Stimulated activated CD8-positive, alpha-beta memory T cell treated with anti-CD3 and anti-CD28 coated beads, Interleukin-2, amount 100 ng/mL, for 48 hours (primary cell): ENCODE measurements at places on chromosomes 12 and 14.

DNA sequence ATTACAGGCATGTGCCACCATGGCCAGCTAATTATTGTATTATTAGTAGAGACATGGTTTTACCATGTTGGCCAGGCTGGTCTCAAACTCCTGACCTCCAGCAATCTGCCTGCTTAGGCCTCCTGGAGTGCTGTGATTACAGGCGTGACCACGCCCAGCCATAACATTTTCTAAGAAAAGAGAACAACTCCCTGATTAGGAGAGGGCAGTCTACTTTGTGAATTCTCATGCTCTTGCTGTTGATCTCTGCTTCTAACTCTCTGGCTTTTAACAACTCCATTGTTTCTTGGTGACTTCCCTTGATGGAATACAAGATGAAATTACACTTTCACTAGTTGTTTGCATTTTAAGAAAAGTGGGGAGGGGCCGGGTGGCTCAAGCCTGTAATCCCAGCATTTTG lies 33.6 kb downstream of the SSH1 start:
- no peak for DNase-seq

- no peak for DNase-seq
Measured at GRCh38 chr12:122537021-122537420, 10.0 kb downstream of the KNTC1 start.

- DNase-seq = no peak
Measured at GRCh38 chr12:8844665-8845064, 22.2 kb downstream of the A2ML1 start.

GRCh38 chr12:4947253-4947652 lies 37.5 kb downstream of the KCNA1 start:
- no peak for DNase-seq

DNA sequence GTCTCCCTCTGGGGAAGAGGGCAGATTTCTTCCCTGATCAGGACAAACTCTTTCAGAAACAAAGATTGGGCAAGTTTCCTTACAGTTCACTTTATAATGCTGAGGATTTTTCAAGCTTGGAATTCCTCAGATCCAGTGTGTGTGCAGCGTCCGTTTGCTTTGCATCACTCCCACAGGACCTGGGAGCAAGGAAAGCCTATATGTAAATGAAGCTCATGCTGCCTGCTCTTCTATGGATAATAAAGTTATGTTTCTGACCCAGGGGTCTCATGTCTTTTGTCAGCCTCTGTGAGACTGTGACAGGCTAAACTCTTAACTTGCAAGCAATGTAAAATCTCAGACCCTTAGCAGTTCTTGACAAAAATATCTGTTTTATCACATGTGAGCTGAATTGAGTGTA lies 41.6 kb downstream of the TRHDE start:
- DNase-seq = no peak

GRCh38 chr12:47534695-47535094 lies 171.1 kb downstream of the RPAP3 start:
- DNase-seq = no peak

GRCh38 chr14:104393898-104394381 lies 185.6 kb upstream of the C14orf180 start:
- DNase-seq = no peak

GRCh38 chr14:68873376-68873775 lies 80.5 kb upstream of the ZFP36L1 start:
- DNase-seq = no peak

DNA sequence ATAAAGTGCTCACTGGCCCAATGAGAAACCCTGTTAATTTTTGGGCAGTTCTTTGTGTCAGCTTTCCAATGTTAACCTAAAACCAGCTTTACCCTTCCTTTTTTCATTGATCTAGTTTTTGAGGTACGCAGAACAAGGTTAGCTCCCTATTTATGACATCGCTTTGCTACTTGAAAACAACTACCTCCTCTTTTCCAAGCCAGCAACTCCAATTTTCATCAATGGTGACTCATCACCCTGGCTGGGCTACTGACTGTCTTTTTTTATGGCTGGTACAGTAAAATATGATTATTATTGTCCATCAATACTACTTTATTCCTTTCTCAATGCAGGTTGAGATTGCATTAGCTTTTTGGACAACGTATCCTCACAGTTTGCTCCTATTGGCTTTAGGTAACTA lies 22.5 kb upstream of the AKAP6 start:
- no peak for DNase-seq

DNA sequence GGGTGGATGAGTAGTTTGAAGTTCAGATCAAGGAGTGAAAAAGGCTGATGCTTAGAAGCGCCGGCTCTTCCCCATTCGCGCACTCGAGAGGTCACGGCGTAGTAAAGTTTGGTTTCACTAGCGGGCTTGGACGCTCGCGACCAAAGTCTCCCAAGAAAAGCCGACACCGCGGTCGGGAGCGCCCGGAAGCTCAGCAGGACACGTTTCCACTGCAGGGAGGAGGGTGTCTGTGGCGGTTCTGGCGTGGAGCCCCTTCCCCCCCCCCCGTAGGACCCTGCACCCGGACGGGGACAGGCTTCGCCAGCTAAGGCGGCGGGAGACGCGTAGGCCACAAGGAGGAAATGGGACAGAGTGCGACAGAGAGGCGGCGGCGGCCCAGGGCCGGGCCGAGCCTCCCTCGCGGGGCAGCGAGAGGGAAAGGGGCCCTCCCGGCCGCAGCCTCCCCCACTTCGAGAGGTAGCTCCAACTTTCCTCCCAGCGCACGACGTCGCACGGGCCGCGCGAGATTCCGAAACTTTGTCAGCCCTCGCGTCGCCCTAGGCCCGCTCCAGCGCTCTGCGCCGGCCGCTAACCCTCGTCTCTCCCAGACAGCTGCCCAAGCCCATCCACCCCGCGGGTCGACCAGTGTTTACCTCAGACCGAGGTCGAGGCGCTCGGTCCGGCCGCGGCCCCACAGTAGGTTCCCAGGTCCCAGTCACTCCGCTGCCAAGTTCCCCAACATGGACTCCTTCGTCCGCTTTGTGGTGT lies 480 bp downstream of the SCAF11 start:
- DNase-seq = peak; percentile 33

GRCh38 chr12:18810537-18811253 lies 72.8 kb downstream of the CAPZA3 start:
- no peak for DNase-seq

DNA sequence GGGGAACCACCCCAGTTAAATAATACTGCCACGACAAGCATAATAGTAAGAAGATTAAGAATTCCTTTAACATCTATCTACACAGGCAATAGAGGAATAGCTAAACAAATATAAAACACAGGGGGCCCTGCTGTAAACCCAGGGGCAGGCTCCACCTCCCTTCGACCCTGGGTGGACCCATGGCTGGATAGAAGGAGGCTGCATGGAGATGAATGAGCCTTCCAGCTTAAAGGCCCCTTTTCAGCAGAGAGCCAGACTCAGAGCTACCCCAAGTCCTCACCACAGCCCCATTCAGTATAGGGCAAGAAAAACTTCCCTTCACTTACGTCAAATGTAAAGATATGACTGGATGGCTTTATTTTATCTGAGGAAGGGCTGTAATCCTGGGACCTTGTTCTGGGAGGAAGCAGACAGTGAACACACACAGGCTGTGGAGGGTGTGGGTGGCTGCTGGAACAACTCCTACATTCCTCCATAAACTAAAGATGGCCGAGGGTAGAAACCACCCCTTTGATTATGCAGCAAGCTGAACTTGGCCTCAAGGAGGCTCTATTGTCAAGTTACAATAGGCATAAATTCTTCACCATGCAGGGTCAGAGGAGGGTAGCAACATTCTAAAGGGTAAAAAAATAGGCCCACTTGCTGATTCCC lies 30.4 kb downstream of the NUAK1 start:
- no peak for DNase-seq

DNA sequence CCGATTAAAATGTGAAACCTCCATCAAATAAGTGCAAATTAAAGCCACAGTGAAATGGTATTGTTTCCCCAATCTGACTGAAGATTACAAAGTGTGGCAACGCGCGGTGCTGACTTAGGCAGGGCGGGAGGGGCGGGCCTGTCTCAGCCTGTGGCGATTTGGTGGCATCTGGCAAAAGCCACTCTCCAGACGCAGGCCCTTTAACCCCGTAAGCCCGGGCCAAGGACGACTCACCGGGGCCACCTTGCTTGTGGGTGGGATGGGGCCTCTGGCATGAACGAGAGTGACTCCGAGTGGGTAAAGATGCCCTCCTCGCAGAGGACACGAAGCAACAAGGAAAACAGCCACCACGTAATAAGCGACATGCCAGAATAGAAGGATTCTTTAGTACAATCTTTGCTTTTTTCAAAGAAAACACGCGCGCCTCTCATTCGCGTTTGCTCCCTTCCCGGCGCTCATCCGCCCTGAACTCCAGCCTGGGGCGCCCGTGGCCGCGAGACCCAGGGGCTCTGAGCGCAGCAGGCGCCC lies 815 bp downstream of the DEGS2 start:
- DNase-seq = no peak

- no peak for DNase-seq
Measured at GRCh38 chr12:106583242-106584103, 669 bp downstream of the RFX4 start.

GRCh38 chr12:132159555-132160003 lies 15.3 kb downstream of the NOC4L start:
- no peak for DNase-seq

GRCh38 chr12:30792648-30793499 lies 38.1 kb upstream of the CAPRIN2 start:
- DNase-seq = no peak

DNA sequence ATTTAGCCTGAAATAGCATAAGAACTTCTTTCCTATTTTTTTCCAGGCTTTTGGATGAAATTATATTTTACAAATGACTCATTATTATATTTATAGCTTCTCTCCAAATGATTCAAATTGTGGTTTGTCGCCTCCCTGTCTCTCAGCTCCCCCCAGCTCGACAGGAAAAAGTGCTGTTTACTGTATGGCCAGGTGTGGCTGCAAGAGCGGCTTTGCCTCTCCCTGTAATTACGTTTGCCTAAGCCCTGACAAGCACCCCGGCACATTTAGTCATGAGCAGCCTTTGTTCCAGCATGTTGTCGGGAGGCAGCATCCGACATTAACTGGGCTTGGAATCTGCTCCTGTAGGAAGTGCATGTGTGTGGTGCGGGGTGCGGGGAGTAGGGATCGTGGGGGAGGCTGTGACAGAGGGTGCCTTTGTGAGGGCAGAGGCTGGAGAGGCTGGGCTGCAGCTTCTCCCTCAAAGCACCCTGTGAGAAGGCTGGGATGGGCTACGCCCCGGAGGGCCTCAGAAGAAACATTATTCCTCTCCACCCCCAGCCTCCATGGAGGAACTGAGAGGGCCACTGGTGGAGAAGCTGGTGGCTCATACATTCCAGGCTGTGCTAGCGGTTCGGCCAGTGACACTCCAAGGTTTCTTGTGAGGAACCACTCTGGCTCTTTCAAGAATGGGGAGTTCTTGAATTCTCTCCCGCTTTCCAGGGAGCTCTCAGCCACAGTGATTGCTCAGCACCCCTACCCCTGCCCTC lies 42.1 kb upstream of the CTDSP2 start:
- no peak for DNase-seq

DNA sequence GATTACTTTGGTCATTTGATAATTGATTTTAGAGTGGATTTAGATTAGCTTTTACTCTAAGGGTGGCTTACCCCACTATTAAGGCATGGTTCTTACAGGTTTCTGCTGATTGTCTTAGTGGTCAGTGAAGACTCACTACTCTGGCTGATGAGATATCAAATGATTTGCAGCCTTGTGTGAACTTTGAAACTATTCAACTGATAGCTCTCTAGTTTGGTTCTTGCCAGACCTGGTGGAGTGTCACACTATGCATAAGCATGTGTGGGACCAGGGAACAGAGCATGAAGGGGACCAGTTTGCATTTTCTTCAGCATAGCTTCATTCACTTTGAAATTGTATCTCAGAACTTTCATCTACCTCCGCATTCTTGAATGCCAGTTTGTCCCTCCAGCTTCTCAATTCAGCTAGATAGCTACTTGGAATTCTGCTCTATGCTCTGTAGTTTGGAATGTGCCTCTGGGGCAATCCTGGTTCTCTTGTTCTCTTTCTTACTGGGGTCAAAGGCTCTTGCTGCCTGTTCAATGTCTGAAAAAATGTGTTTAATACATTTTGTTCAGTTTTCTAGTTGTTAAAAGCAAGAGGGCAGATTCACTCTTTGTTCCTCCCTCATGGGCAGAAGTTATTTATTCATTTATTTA lies 12.7 kb downstream of the SCYL2 start:
- DNase-seq = no peak

- no peak for DNase-seq
Measured at GRCh38 chr12:92912052-92912451, 17.0 kb downstream of the EEA1 start.

DNA sequence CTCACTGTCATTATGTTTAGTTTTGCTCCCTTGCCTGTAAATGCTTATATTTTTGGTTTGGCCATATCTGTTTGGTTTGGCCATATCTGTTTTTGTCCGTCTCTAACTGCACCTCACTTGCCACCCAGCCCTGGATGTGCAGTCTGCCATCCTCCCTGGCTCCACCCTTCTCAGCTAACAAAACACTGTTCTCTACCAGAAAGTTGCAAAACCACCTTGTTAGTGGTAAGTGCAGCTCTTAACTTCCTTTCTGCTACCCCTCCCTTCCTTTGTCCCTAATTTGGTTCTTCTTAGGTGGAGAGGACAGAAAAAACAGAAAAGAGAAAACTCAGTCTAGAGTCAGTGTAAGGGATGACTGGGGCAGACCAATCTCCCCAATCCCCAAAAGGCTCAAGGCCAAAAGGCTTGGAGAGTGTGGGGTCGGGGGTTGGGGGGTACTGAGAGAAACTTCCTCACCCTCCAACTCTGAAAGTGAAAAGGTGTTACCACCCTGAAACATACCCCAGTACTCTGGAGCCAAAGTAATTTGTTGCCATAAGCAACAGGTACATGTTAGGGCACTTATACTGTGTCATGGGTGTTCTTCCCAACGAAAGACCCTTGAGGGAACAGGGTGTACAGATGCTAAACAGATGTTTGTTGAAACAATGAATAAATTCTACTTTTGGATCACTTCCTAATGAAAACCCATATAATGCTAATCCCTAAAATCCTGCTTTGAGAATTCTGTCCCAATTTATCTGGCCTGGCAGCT lies 5.0 kb downstream of the BIN2 start:
- DNase-seq = no peak

DNA sequence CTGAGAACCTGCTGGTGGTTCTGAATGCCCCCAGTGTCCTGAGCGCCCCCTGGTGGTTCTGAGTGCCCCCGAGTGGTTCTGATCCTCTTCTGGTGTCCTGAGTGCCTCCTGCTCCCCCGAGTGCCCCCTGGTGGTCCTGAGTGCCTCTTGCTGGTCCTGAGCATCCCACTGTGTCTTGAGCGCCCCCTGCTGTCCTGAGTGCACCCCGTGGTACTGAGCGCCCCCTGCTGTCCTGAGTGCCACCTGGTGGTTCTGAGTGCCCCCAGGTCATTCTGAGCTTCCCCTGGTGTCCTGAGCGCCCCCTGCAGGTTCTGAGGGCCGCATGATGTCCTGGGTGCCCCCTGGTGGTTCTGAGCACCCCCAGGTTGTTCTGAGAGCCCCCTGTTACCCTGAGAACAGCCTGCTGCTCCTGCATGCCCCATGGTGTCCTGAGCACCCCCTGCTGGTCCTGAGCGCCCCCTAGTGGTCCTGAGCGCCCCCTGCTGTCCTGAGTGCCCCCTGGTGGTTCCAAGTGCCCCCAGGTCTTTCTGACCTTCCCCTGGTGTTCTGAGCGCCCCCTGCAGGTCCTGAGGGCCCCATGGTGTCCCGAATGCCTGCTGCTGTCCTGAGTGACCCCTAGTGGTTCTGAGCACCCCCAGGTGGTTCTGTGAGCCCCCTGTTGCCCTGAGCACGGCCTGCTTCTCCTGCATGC lies 1165.4 kb downstream of the TMEM121 start:
- DNase-seq = peak; percentile 83
